Left lung (tissue), 14 donors: ENCODE measurements at places on chromosomes 6 and 20. TPM values are rescaled to one million over a fixed set of nuclear protein-coding genes. Genes with fewer than 3 reads are reported as not detected.

DNA sequence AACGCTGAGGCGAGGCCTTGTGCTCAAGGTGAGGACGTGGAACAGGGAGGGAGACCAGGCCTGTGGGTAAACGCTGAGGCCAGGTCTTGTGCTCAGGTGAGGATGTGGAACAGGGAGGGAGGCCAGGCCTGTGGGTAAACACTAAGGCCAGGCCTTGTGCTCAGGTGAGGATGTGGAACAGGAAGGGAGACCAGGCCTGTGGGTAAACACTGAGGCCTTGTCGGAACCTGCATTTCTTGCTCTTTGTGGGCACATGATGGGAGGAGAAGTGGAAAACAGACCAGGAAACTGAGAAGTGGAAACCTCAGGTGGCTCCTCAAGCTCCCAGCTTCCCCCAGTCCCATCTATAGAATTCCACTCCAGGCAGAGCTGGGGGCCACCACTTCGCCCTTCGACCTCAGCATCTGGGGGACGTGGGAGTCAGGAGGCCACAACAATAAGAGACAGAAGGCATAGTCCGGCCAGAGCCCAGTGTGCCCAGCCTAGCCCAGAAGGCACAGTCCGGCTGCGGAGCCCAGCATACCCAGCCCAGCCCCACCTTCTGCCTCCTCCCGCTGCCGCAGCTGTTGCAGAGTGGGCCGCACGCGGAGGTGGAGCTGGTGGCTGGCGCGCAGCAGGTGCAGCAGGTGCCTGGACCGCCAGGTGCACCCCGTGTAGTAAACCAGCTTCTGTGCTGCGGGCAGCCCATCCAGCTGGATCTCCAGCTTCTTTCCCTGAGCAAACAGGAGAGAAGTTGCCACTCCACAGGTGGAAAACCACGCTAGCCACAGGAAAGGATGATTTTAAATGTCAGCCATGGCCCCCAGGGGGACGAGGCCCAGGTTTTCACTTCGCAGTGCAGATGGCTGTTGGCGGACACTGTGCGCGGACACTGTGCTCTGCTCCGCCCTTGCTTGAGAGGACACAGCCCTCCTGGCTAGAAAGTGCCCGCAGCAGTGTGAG, 17.5 kb downstream of the FRMD1 start:
- no peak overlapping the region for H3K4me3 ChIP-seq
- no peak overlapping the region for H3K27ac ChIP-seq
- no peaks in the 10 kb centered on the region for H3K4me1 ChIP-seq

- no peaks in the 10 kb centered on the region for H3K36me3 ChIP-seq
- no peak overlapping the region for H3K27ac ChIP-seq
- no peak for DNase-seq
- H3K4me3 ChIP-seq, result no peak overlapping the region
- H3K27me3 ChIP-seq, result no peaks in the 10 kb centered on the region
These were observed 30.3 kb upstream of the TMEM217 start for GRCh38 chr6:37288247-37288646.

- no peak overlapping the region for H3K27ac ChIP-seq
- no peak overlapping the region for H3K4me3 ChIP-seq
- no peak for DNase-seq
- no peaks in the 10 kb centered on the region for H3K36me3 ChIP-seq
These were observed 104.4 kb downstream of the RNASET2 start for GRCh38 chr6:166851911-166852310.

- H3K4me3 ChIP-seq, result no peak overlapping the region
- H3K27me3 ChIP-seq, result no peaks in the 10 kb centered on the region
- H3K27ac ChIP-seq, result no peak overlapping the region
- H3K4me1 ChIP-seq, result no peaks in the 10 kb centered on the region
- H3K36me3 ChIP-seq, result peaks cover 21% of the 10 kb centered on the region
These were observed 56.8 kb upstream of the HINT3 start for GRCh38 chr6:125899726-125900182.

- no peaks in the 10 kb centered on the region for H3K27me3 ChIP-seq
- peak overlapping the region; percentile 71 for H3K27ac ChIP-seq
- H3K36me3 ChIP-seq, result no peaks in the 10 kb centered on the region
- H3K4me1 ChIP-seq, result peaks cover 80% of the 10 kb centered on the region
- DNase-seq, result no peak
These were observed 47.8 kb downstream of the ELOVL5 start for GRCh38 chr6:53300656-53301551.

GRCh38 chr20:15188415-15188814, 851.0 kb upstream of the FLRT3 start:
- no peak for DNase-seq
- H3K27ac ChIP-seq, result no peak overlapping the region
- no peak overlapping the region for H3K4me3 ChIP-seq
- no peaks in the 10 kb centered on the region for H3K36me3 ChIP-seq
- H3K27me3 ChIP-seq, result no peaks in the 10 kb centered on the region

DNA sequence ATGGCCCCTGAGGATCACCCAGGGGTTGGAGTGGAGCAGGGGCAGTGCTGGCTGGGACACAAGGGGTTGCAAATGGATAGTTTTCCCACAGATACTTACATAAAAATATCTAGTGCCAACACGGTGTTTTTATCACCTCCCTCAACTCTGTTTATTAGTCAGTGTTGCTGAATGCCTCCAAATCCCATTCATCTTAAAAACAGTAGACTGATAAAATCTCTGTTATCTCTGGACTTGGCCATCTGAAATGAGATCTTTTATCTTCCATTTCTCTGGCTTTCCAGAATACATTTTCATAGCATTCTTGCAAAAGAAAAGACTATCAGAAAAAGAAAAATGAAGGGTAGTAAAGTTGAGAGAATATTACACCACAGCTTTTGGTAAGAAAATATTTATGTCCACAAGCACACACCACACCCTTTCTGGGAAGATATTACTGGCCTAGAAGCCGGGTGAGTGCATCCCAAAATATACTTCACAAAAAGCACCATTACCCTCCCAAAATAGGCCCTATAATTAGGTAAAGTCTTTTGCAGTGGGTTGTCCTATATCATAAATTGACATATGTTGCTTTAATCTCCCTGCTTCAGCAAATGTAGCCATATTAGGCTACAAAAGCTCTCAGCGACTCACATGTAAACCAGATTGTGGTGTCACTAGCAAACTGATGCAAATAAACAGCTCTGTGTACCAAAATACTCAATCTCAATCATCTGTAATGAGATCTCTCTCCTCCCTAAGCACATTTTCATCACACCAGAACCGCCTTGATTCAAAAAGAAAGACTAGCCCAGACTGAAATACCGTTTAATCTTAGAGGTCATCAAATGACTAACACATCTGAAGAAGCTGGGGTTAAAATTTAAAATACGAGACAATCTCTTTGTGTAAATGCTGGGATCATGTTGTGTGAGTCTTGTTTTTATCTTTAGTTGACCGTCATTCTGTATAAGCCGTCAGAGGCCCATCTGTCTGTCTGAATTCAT, 96.7 kb downstream of the FYN start:
- no peaks in the 10 kb centered on the region for H3K27me3 ChIP-seq
- H3K4me1 ChIP-seq, result peaks cover 16% of the 10 kb centered on the region
- no peak overlapping the region for H3K4me3 ChIP-seq
- DNase-seq, result no peak
- H3K36me3 ChIP-seq, result no peaks in the 10 kb centered on the region

DNA sequence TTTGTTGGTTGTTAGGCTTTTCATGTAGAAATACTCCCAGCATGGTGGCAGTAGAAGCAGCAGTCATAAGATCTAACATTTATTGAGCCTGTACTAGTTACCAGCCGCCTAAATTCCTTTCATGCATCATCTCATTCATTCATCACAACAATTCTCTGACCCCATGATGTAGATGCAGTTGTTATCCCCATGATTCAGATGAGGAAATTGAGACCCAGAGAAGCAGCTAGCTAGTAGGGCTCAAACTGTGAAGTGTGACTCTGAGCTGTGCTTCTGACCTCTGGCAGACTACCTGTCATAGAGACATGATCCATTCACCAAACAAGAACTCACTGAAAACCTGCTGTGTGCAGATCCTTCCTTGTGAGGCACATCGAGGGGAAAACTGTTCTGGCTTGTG, 16.9 kb downstream of the RREB1 start:
- no peak overlapping the region for H3K4me3 ChIP-seq
- H3K4me1 ChIP-seq, result peaks cover 10% of the 10 kb centered on the region
- no peak for DNase-seq
- H3K27me3 ChIP-seq, result no peaks in the 10 kb centered on the region

Gene TTK
- 2.6 TPM for total RNA-seq

Gene SPATS1
- total RNA-seq, result 0.45 TPM

Gene VSX1
- total RNA-seq, result not detected

Gene ULBP1
- total RNA-seq, result 1.1 TPM
